ENCODE measurements at places on chromosomes 16 and 17.

DNA sequence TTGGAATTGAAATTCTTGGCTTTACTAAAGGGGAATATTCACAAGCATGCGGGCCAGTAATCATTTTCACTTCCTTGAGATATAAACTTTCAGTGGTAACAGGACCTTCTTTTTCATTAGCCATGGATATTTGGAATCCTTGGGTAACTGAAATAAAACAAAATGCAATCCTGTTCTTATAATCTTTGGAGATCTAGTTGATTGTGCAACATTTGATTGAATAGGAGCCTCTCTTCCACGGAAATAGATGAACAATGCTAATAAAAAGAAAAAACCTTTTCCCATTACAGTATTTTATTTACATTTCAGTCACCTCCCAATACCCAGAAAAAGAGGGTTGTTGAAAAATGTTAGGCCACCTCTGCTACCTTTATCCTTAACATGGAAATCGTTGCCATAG, 225.6 kb downstream of the MAP2K6 start:
- no peak for DNase-seq

GRCh38 chr16:83023640-83024039, 396.9 kb downstream of the CDH13 start:
- no peak for DNase-seq

- peak; percentile 79 for DNase-seq
These were observed 7.6 kb downstream of the MYO1C start for GRCh38 chr17:1484676-1485422.

GRCh38 chr16:58022601-58023371, 2.8 kb upstream of the MMP15 start:
- DNase-seq = no peak

All from suprapubic skin (tissue), 4 donors.